Prostate gland (tissue), 2 donors: ENCODE measurements at places on chromosomes 1 and 21.
A peak's percentile ranks its signal among the peaks of the same experiment; 100 is the strongest.

DNA sequence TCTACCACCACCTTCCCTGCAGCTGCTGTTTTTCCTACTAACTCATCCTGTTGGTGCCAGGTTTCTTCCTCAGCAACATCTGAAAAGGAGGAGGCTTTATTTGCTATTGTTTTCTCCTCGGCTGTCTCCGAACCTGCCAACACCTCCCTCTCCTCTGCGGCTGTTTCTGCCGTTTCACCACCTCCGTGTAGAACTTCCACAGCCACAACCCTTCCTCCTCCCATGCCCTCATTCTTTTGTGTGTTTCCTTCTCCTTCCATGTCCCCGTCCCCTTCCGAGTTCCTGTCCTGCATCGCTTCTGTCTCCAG, 59.0 kb upstream of the LRRC53 start:
- DNase-seq = no peak
- H3K4me3 ChIP-seq = no peak overlapping the region
- H3K27ac ChIP-seq = no peak overlapping the region
- H3K27me3 ChIP-seq = no peaks in the 10 kb centered on the region
- no peaks in the 10 kb centered on the region for H3K36me3 ChIP-seq

DNA sequence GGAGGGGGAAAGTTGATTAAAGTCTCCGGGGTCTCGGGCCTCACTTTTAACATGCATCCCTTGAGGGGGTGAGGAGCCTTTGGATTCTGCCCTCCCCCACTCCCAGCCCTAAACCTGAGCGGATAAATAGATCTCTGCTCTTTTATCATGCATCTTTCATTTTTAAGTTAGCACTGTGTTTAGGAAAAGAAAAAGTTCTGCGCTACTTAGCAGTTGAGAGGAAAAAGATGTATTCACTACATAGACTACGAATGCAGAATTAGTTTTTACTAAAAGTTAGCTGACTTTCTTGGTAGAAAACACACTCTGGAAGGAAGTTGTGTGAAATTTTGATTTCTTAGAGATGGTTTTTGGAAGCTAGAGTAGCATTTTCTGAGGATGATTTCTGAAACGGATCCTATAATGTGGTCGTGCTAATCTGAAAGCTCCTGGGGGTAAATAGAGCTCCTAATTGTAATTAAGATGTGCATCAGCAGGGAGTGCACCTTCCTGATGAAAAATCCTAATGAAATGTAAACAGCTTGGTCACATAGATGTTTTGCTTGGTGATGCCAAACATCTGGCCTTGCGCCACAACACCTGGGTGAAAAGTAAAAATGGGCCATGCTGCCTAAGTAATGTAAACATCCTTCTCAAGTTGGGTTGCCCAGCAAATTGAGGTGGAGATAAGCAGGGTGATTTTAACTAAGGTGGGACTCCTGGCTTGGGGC, 1.8 kb downstream of the ROR1 start:
- H3K27ac ChIP-seq = peak overlapping the region; percentile 77
- no peaks in the 10 kb centered on the region for H3K36me3 ChIP-seq
- no peak for DNase-seq
- H3K27me3 ChIP-seq = no peaks in the 10 kb centered on the region
- no peaks in the 10 kb centered on the region for H3K4me1 ChIP-seq

- no peak overlapping the region for H3K4me3 ChIP-seq
- no peaks in the 10 kb centered on the region for H3K4me1 ChIP-seq
- H3K27ac ChIP-seq = no peak overlapping the region
- DNase-seq = no peak
These were observed 12.4 kb downstream of the SOD1 start for GRCh38 chr21:31671931-31672330.

- peaks cover 2% of the 10 kb centered on the region for H3K4me1 ChIP-seq
- H3K27ac ChIP-seq = peak overlapping the region; percentile 52
- peak overlapping the region; percentile 13 for H3K4me3 ChIP-seq
- H3K36me3 ChIP-seq = no peaks in the 10 kb centered on the region
- DNase-seq = peak; percentile 68
- H3K27me3 ChIP-seq = no peaks in the 10 kb centered on the region
These were observed 24.9 kb downstream of the MAP3K7CL start for GRCh38 chr21:29155118-29155932.

- DNase-seq = no peak
- no peaks in the 10 kb centered on the region for H3K27me3 ChIP-seq
- no peaks in the 10 kb centered on the region for H3K36me3 ChIP-seq
These were observed 213.7 kb downstream of the FOXD2 start for GRCh38 chr1:47651311-47652089.

GRCh38 chr21:33541105-33541711, 709 bp downstream of the GART start:
- H3K27me3 ChIP-seq = no peaks in the 10 kb centered on the region
- no peaks in the 10 kb centered on the region for H3K36me3 ChIP-seq
- H3K4me3 ChIP-seq = peak overlapping the region; percentile 65
- H3K27ac ChIP-seq = peak overlapping the region; percentile 99
- DNase-seq = no peak

GRCh38 chr1:33997127-33998036, 133.5 kb downstream of the HMGB4 start:
- no peak for DNase-seq
- no peaks in the 10 kb centered on the region for H3K4me1 ChIP-seq
- H3K36me3 ChIP-seq = no peaks in the 10 kb centered on the region
- no peaks in the 10 kb centered on the region for H3K27me3 ChIP-seq

GRCh38 chr21:31665397-31665796, 5.9 kb downstream of the SOD1 start:
- H3K27me3 ChIP-seq = no peaks in the 10 kb centered on the region
- no peaks in the 10 kb centered on the region for H3K36me3 ChIP-seq
- H3K4me3 ChIP-seq = no peak overlapping the region
- H3K4me1 ChIP-seq = no peaks in the 10 kb centered on the region
- no peak for DNase-seq
- H3K27ac ChIP-seq = no peak overlapping the region

DNA sequence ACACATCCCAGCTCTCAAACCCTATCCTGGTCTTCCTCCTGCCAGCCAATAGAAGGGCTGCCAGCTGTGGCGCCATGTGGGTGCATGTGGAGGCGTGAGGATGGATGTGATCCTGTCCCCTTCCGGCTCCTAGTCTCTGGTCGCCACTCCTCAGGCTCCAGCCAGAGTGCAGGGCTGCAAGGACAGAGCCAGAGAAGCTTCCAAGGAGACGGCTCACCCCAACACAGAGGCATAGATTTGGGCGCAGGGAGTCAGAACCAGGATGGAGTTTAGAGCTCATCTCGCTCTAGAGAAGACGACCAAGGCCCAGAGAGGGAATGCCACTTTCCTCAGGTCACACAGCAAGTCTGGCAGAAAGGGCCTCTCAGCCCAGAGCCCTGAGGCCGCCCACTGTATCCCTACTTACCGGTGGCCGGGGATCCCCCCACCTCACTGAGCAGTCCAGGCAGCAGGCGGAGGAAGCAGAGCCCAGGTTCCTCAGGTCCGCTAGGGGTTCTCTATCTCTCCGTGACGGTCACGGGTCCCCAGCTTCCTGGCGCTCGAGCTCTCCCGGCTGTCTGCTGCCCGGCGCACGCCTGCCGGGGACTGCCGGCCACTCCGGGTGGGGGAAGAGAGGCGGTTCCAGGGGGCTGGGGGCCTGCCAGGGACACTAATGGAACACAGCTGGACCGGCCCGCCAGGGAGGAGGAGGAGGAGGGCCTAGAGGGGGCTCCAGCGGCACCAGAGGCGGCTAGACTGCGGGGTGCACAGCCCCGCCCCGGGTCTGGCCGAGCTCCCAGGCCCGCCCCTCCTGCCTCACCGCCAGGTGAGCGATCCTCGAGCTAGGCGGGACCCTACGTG, at the start of gene COL16A1:
Gene COL16A1 (minus strand): TSS at position 587 of the 840 bp plus-strand sequence. CDS start 1,824 bp downstream, outside the sequence.
- H3K36me3 ChIP-seq = no peaks in the 10 kb centered on the region
- peak; percentile 53 for DNase-seq
- H3K27ac ChIP-seq = peak within 1 kb of the TSS; percentile 84
- H3K27me3 ChIP-seq = no peaks in the 10 kb centered on the region
- H3K4me3 ChIP-seq = peak within 1 kb of the TSS; percentile 33

GRCh38 chr21:45423968-45424853, 19.2 kb downstream of the COL18A1 start:
- no peak overlapping the region for H3K27ac ChIP-seq
- H3K27me3 ChIP-seq = peaks cover 1% of the 10 kb centered on the region
- no peaks in the 10 kb centered on the region for H3K36me3 ChIP-seq
- H3K4me1 ChIP-seq = no peaks in the 10 kb centered on the region

- DNase-seq = no peak
- peaks cover 8% of the 10 kb centered on the region for H3K4me1 ChIP-seq
- H3K27ac ChIP-seq = peak overlapping the region; percentile 10
These were observed 60.7 kb downstream of the MORN1 start for GRCh38 chr1:2330519-2331199.

DNA sequence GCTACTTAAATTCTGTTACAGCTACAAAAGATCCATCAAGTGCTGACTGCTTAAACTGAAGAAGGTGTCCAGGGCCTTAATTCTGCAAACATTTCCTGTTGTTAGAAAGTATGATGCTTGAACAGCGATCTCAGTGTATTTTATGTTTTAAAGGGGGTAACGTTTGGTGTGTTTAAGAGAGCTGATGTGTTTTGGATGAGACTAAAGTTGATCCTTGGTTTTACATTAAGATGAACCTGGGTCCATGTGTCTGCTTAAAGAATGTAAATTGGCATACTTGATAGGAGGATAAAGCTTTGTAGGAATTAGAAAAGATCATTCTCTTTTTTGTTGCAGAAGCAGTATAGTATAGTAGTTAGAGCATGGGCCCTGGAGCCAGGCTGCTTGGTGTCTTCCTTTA, 3.6 kb downstream of the IER5 start:
- no peak overlapping the region for H3K27ac ChIP-seq
- no peaks in the 10 kb centered on the region for H3K36me3 ChIP-seq
- H3K4me1 ChIP-seq = peaks cover 7% of the 10 kb centered on the region
- H3K27me3 ChIP-seq = no peaks in the 10 kb centered on the region
